Upper lobe of right lung (tissue), 1 donor: ENCODE measurements at places on chromosomes 1 and 21. TPM values are rescaled to one million over a fixed set of nuclear protein-coding genes. Genes with fewer than 3 reads are reported as not detected.

The PTGFR gene
- total RNA-seq, result 3.0 TPM

DNA sequence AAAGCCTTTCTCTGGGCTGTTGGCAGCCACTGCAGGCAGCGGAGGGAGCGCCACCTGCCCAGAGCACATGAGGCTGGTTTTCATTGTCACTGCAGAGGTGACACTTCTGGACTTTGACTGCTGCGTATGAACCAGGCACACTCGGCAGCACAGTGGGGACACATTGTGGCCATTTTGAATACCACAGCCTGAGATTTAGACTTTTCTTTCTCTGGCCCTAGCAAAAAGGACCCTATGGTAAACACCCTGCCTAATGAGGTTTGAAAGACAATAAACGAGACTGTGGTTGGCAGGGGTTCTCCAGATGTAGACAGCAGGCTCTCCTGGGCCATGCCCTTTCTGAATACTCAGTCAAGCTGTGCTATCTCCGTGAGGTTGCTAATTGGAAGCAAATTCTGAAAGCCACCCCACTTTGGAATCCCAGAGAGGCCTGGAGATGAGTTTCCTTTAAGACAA is 12.0 kb upstream of the KCNE2 start:
- no peak overlapping the region for H3K27ac ChIP-seq
- no peak for DNase-seq
- H3K4me3 ChIP-seq, result no peak overlapping the region
- peaks cover 5% of the 10 kb centered on the region for H3K4me1 ChIP-seq
- H3K27me3 ChIP-seq, result no peaks in the 10 kb centered on the region

GRCh38 chr1:230869500-230869899 is 1.2 kb upstream of the C1orf198 start:
- no peak for DNase-seq
- H3K27ac ChIP-seq, result peak overlapping the region; percentile 82
- H3K4me1 ChIP-seq, result peaks cover 11% of the 10 kb centered on the region
- peak overlapping the region; percentile 94 for H3K4me3 ChIP-seq

GRCh38 chr1:180617774-180618395 is 13.9 kb upstream of the XPR1 start:
- no peak for DNase-seq
- no peak overlapping the region for H3K27ac ChIP-seq
- H3K4me3 ChIP-seq, result no peak overlapping the region
- H3K27me3 ChIP-seq, result no peaks in the 10 kb centered on the region
- H3K4me1 ChIP-seq, result peaks cover 11% of the 10 kb centered on the region
- H3K36me3 ChIP-seq, result no peaks in the 10 kb centered on the region

DNA sequence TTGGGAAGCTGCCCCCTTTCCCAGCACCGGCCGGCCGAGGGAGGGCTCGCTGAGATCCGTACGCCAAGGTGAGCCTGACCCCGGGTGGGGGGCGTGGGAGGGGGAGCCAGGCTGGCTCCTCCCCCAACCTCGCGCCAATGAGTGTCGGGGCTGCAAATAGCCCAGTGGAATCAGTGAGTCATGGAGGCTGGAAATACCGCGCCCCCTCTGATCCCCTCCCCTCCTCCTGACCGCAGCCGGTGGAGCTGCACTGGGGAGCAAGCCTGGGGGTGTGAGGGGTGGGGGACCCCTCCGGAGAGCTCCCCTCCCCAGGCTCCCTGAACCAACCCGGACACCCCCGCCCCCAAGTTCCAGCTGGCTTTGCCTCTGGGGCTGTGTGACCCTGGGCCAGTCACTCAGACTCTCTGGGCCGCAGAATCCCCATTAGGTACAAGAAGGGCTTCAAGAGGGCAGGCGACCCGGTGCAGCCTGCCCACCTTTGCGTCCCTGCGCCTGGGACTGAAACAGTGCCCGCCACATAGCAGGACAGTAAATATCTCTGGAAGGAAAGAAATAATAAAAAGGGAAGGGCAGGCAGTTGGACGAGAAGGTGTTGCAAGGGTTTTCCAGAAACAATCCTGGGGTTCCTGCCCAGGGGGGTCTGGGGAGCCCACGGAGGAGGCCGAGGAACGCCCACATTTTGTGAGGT is 4.5 kb downstream of the HSPB7 start:
- H3K36me3 ChIP-seq, result no peaks in the 10 kb centered on the region
- peak overlapping the region; percentile 46 for H3K4me3 ChIP-seq
- no peaks in the 10 kb centered on the region for H3K27me3 ChIP-seq
- H3K4me1 ChIP-seq, result peaks cover 25% of the 10 kb centered on the region

The ADAM30 gene
- total RNA-seq, result not detected

DNA sequence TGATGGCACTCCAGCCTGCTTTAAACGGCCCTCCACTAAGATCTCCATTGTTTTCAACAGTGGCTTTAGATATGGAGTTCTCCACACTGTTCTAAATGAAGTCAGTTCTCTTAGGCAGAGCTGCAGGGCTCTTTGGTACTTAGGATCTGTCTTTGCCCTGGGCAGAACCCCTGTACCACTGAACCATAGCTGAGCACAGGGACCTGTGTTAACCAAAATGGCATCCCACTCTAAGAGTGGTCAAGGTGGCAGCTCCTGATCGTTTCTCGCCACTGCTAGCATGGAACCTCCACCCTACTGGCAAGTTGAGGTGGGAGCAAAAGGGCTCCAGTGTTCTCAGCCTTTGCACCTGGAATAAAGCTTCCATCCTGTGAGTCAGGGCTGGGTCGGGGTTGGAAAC is 186.7 kb downstream of the TM2D1 start:
- no peak overlapping the region for H3K27ac ChIP-seq
- DNase-seq, result no peak
- H3K4me3 ChIP-seq, result no peak overlapping the region
- no peaks in the 10 kb centered on the region for H3K27me3 ChIP-seq
- no peaks in the 10 kb centered on the region for H3K36me3 ChIP-seq
- no peaks in the 10 kb centered on the region for H3K4me1 ChIP-seq

The SARS1 gene
- 194 TPM for total RNA-seq

DNA sequence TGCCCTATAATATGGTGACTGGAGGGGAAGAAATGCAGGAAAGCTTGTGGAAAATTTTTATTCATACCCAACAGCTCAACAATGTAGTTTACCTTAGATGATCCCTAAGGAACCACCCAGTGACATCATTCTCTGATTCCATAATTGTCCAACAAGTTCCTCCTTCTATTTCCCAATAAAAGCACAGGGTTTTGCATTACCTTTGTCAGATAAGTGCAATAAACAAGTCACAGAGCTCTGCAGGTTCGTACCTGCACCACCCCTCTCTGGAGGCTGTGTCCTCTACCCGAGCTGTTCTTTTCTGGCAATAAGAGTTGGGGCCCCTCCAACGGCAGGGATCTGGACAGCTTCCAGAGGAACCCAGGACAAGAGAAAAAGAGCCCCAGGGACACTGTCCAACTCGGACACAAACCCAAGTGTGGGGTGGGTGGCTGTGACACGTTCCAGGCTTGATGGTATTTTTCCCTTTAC is 38.8 kb downstream of the RCAN1 start:
- peaks cover 7% of the 10 kb centered on the region for H3K4me1 ChIP-seq
- no peak for DNase-seq
- H3K4me3 ChIP-seq, result no peak overlapping the region
